ENCODE measurements at places on chromosomes 12 and 14.

DNA sequence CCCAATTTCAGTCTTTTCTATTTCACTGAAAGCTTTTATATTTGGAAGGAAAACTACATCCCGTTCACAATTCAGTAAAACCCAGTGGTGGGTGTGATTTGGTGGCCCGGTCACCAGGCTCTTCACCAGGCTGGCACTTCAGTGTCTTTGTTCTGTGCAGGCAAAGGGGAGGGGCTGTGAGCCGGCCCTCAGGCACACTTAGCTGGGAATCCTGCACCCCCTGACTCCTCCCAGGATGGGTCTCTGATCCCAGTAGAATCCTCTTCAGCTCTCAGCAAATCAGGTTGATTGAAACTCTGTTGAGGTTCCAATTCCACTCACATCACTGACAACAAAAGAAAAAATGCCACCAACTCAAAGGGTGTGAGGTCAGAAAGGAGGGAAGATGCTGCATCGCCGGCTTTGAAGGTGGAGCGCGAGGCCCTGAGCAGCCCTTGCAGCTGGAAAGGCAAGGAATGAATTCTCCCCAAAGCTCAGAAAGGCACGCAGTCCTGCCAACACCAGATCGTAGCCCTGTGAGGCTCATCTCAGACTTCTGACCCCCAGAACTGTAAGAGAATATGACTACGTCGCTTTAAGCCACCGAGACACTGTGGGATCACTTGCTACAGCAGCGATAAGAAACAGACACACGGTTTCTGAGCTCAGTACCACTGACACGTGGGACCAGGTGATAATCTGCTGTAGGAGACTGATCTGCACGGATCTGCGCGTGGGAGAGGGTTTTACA lies 166.6 kb downstream of the PIWIL1 start:
- no peak for DNase-seq

DNA sequence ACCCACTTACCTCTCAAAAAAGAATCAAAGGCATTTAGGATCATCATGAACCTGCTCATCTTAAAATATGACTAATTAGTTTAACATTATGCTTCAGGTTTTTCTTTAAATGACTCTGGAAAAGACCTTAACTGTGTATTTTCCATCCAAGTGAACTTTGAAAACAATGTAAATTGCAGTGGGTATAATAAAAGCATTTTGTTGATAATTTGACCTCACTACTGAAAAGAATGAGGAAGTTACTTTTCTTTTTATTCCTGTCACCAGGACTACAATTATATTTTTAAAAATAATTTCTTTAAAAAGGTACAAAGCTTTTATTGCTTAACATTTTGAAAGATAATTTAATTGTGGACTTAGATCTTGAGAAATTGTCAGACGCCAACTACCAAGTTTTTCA lies 249.9 kb downstream of the ALX1 start:
- DNase-seq, result no peak

GRCh38 chr12:43805149-43805859 lies 813 bp downstream of the TWF1 start:
- peak; percentile 1 for DNase-seq

DNA sequence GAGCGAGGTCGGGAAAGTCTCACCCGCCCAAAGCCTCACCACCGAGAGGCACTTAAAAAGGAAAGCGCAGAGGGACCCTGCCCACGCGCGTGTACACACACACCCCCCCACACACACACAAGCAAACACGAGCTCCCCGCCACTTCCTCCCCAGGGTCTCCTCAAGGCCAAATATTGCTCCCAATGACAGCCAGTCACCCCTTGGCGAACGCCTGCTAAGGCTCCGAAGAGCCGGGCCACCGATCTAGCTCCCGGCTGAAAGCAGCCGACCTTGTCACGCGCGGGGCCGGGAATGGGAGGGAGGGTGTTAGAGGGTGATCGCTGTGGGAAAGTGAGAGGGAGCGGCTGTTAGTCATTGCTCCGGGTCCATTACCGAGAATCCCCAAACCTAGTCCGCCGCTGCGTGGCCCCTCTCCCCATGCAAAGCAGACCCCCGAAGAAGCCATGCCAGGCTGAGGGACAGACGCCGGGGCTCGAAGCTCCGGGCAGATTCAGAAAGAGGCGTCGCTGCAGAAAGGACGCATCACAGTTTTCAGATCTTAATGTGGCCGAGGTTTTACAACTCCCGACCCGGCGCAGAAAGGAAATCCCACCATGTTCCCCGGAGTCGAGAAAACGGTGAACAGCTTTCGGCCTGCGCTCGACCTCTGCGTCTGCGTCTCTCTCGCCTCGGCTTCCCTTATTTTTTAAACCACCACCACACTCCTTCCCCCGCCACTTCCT lies 2.6 kb downstream of the BMP4 start:
- no peak for DNase-seq

DNA sequence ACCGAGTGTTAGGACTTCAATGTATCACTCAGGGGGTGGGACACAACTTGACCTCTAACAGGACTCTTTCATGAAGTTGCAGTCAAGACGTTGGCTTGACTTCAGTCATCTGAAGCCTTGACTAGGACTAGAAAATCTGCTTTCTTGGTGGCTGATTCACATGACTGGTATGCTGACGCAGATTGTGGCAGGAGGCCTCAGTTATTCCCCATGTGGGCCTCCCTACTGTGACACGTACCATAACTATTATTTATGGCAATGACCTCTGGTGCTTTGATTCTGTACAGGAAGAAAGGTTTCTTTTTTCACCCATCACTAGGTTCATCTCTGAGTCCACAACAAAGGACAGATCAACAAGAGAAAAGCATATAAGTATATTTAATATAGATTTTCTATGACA lies 270.4 kb downstream of the NEDD1 start:
- no peak for DNase-seq

DNA sequence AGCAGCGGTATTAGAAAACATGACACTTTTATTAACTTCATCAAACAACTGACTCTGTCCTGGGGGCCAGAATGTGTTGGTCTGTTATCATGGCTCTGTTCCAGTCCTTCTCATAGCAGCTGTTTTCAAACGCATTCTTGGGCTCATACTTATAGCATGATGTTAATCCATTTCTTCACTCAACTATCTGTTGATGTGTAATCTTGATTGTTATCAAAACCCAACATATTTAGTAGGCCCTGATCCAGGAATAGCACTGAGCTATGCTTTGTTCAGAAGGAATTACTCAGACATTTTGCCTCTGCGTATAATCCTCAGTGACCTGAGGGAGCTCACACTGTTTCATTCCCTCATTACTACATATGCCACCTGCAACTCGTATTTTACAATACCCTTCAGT lies 315.9 kb downstream of the BMP4 start:
- DNase-seq, result no peak

GRCh38 chr12:94586589-94587259 lies 63.6 kb downstream of the TMCC3 start:
- no peak for DNase-seq

DNA sequence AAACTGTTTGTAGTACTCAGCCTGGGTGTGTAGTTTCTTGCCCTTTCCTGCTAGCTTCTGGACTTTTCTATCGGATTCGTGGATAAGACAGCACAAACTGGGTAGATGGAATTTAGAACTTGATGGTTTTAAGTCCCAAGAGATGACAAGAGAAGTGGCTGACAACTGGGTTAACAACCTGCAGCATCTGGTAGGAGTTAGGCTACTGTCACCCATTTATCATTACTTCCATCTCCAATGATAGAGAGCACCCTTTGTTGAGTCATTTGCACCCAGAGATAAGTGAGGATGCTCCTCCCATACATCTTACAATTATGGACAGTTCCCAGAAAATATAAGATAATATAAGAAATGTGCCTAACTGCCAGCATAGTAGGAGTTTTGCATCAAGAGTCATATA lies 50.2 kb upstream of the FLRT2 start:
- no peak for DNase-seq

Measured in immature natural killer cell (primary cell).